ENCODE measurements at places on chromosomes 13 and 19. TPM values are rescaled to one million over a fixed set of nuclear protein-coding genes. Genes with fewer than 3 reads are reported as not detected.

GRCh38 chr13:29706923-29707322 is 111.4 kb upstream of the SLC7A1 start:
- DNase-seq: no peak

DNA sequence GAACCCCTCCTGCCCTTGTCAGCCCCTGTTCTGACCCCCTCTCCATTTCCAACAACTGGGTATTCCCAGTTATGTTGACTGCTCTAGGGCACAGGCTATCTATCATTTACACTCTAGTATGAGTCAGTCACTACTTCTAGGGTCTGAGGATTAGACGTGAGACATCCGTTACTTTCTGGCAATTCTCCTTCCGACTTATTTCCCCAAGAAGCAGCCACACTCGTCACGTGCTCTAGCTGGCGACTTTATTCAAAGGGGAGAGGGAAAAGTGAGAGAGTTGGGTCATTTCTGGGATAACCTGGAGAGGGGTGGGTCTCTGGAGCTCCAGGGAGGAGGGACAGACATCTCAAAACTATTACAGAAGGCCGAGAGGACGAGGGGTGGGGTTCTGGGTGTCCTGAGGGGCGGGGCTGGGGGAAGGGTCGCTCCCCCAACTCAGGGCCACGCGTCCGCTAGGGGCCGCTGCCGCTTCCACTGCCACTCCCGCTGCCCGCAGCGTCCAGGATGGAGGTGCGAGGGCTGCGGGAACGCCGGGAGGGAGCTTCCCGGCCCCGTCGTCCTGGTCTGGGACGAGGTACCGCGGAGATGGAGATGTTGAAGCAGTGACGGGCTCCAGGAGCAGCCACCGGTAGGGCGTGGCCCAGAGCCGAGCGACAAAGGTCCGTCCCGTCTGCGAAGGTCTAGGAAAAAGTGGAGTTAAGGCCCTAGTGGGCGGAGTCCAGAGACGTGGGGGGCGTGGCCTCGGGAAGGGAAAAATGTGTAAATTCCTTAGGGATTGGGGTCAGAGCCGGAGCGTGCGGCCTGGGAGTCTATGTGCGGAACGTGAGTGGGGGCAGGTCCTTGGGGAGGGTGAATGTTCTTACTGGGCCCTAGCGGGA is 8.9 kb downstream of the RTBDN start:
- peak; percentile 75 for DNase-seq

ZNF429 gene
- not detected for total RNA-seq

DNA sequence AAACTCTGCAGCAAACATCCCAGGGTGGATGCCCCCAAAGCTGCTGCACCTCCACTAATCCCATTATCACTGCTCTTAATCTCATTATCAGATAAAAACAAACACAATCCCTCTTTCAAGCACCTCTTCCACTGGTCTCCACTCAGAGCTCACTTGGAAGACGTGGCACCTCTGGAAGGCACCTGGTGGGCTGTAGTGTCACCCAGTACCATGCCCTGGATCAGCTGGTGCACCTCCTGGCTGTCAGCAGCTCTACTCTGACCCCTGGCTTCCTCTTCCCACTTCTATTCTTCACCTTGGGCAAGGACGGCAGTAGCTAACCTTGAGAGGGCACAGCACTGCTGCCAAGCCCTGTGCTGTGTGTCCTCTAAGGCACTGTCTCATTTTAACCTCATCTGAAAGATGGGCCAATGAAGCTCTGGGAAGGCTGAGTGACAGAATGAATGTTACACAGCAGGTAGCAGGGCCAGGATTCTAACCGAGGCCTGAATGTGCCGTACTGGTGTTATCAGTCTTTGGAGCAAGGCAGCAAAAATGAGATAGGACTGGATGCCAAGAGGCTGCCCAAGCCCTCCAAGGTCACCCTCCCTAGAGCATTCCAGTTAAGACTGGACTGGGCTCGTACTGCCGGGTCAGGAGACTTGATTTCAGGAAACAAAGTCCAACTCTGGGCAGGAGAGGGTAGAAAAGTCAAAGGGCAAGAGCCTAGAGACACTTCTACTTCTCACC is 7.4 kb downstream of the BRD4 start:
- DNase-seq: no peak
